ENCODE measurements at places on chromosomes 1 and 21. TPM values are rescaled to one million over a fixed set of nuclear protein-coding genes. Genes with fewer than 3 reads are reported as not detected.

DMRTB1 gene
- not detected for total RNA-seq

LAMB3 gene
- total RNA-seq: 0.51 TPM

SLAMF6 gene
- total RNA-seq: not detected

HRNR gene
- not detected for total RNA-seq

IGSF3 gene
- total RNA-seq: 13.4 TPM

OR6N1 gene
- not detected for total RNA-seq

APOBEC4 gene
- not detected for total RNA-seq

KTI12 gene
- total RNA-seq: 12.2 TPM

RAB42 gene
- 5.5 TPM for total RNA-seq

FCMR gene
- total RNA-seq: not detected

PRKAB2 gene
- 7.1 TPM for total RNA-seq

MRPL55 gene
- total RNA-seq: 60.2 TPM

TPTE gene
- not detected for total RNA-seq

CYP4A11 gene
- not detected for total RNA-seq

MYBPH gene
- 0.93 TPM for total RNA-seq

VCAM1 gene
- total RNA-seq: 5.4 TPM

RRP1B gene
- 20.7 TPM for total RNA-seq

OR6F1 gene
- total RNA-seq: not detected

SNX7 gene
- total RNA-seq: 25.9 TPM

FAM3B gene
- not detected for total RNA-seq

DCLRE1B gene
- total RNA-seq: 7.1 TPM

RUNX3 gene
- total RNA-seq: not detected

ATP1A4 gene
- not detected for total RNA-seq

LRRIQ3 gene
- 1.9 TPM for total RNA-seq

MAEL gene
- not detected for total RNA-seq

MCOLN3 gene
- total RNA-seq: not detected

TMEM82 gene
- total RNA-seq: not detected

SPRR2A gene
- total RNA-seq: not detected

EPHA10 gene
- not detected for total RNA-seq

C1QTNF12 gene
- total RNA-seq: 3.9 TPM

GRHL3 gene
- not detected for total RNA-seq

GJA8 gene
- total RNA-seq: not detected

GORAB gene
- 11.3 TPM for total RNA-seq

BEST4 gene
- total RNA-seq: not detected

ESRRG gene
- total RNA-seq: under 0.01 TPM

GPA33 gene
- not detected for total RNA-seq

SYT14 gene
- total RNA-seq: 0.35 TPM

GUCA2B gene
- not detected for total RNA-seq

ZYG11B gene
- 38.0 TPM for total RNA-seq

GNAT2 gene
- 0.17 TPM for total RNA-seq

CAPN9 gene
- not detected for total RNA-seq

NCAM2 gene
- total RNA-seq: 5.7 TPM

PAFAH2 gene
- 3.2 TPM for total RNA-seq

ACTA1 gene
- total RNA-seq: not detected

SH2D1B gene
- not detected for total RNA-seq

FAM72D gene
- not detected for total RNA-seq

TFF1 gene
- total RNA-seq: not detected

NENF gene
- 110 TPM for total RNA-seq

DDAH1 gene
- 82.9 TPM for total RNA-seq

TLR5 gene
- 0.17 TPM for total RNA-seq

LCE3C gene
- total RNA-seq: not detected

OR2G6 gene
- not detected for total RNA-seq
